ENCODE measurements at places on chromosomes 7 and 10.

- DNase-seq = peak; percentile 72
These were observed 8.5 kb downstream of the DDX56 start for GRCh38 chr7:44565097-44565794.

GRCh38 chr7:28560767-28561166, 148.4 kb downstream of the CREB5 start:
- no peak for DNase-seq

- no peak for DNase-seq
These were observed 109.1 kb downstream of the SEPTIN7 start for GRCh38 chr7:35909870-35910357.

GRCh38 chr10:66586897-66587679, 338.7 kb upstream of the LRRTM3 start:
- DNase-seq = no peak

GRCh38 chr7:157228864-157229422, 90.2 kb downstream of the UBE3C start:
- peak; percentile 40 for DNase-seq

GRCh38 chr7:112199672-112200071, 6.5 kb downstream of the DOCK4 start:
- DNase-seq = no peak

- DNase-seq = no peak
These were observed 5.7 kb downstream of the AQP1 start for GRCh38 chr7:30917216-30917893.

GRCh38 chr7:2834748-2835441, 9.2 kb downstream of the GNA12 start:
- no peak for DNase-seq

DNA sequence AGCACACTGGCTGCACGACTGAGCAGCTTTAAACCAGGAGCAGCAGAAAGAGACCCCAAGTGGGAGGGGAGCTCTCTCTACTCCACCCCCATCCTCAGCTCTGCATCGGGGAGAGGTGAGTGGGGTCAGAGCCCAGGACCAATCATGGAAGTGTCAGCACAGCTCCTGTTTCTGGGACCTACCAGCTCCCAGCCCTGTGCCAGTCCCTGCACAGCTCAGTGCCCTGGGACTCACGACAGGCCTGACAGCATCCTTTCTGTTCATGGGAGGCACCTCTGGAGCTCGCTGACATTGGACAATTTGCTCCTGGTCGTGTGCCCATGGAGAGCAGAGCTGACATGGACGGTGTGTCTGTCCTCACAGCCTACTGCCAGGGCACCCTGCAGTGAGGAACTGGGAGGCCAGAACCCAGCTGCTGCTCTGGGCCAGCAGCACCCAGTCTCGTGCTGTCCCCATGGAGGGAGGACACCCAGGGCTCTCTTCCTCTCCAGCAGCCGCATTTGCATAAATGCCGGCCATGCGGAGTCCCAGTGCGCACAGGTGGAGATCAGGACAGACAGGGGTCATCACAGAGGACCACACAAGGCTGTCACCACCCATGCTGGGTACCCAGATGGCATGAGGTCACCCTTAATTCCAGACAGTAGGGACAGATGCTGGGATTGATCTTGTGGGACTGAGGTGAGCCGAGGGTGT, 45.9 kb upstream of the MSMB start:
- no peak for DNase-seq

DNA sequence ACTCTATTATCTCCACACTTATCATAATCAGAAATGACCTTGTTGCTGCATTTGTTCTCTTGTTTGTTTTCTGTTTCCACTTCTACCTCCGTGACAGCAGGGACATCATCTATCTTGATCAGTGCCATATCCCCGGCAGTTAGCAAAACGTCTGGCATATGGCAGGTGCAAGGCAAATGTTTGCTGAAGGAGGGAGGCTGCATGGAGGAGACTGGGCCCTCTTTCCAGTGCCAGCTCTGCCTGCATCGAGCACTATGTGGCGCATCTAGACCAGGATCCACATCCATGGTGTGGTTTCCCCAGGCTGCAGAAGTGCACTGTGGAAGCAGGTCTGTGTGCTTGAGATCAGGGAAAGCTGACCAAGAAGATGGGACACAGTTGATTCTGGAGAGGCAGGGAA, 181.2 kb downstream of the KCNMA1 start:
- no peak for DNase-seq

GRCh38 chr7:1552200-1552599, 3.8 kb downstream of the TMEM184A start:
- no peak for DNase-seq

DNA sequence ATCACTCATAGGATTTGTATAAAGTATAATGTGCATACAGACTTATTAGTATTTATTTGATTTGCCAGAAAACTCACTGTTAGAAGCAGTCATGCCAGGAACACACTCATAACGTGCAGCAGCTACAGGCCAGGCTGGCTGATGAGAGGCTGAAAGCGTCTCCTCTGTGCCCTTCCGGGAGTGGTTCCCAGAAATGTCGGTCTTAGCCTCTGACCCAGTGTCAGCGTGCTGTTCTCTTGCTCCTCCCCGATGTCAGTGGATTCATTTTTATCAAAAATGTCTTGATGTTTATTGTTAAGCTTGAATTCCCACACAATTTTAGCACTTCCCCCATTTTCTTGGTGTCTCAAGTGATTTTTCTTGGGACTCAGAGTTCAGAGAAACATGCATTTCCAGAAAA, 33.3 kb upstream of the GARS1 start:
- DNase-seq = no peak

DNA sequence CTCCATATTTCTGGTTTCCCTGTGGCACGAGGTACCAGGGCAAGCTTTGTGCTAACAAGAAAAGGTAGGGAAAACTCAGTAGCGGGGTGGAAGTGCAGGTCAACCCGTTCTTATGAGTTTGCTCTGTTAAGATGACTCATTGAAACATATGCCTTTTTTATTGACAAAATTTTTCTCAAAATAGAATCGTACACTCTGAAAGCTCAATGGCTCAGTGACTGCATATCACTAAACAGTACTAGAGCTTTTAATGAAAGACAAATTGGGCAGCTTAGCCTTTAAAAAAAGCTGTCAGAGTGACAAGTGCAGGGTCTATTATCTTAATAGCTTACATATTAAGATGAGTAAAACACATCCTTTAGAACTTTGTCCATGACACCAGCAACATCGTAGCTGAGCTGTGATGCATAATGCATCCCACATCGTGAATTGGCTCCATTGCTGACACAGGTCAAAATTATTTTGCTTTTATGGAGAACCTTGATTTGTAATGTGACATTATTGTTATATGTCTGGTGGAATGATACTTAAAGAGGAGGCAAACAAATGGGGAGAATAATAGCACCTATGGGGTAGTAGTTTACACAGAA, 264.4 kb downstream of the ETV1 start:
- no peak for DNase-seq

DNA sequence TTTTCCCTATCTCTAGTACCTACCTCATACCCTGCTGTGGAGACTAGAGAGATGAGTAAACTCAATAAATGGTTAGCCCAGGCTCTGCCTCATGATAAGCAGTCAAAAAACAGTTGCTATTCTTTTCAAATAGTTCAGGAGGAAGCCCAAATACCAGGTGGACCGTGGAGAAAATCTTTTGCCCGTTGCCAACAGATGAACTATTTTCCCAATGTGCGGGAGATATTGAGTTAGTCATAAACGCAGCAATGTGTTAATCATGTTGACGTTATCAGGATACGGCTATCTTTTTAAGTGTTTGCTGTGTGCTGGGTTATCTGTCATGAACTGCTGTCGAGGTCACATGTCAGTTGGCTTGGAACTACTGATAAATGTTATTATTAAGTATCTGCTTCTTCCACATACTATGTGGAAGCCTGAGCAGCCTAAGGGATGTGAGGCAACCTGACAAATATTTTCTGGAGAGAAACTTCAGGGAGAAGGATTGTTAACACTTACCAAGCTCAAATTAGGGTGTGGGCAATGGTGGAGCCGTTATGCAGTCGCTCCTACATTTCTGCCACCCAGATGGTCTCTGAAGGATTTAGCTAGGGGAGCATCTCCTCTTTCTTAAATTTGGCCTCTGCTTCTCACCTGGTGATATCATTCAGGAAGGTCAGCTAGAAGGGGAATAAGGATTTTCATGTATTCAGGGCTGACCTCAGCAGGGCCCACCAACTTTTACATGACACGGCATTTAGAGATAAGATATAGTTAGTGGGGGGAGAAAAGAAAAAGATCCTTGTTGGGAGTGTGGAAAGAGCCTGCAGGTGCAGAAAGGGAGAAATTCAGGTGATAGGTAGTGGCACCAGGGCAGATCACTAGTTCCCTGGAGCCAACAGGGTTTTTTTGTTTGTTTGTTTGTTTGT, 33.5 kb upstream of the SLC26A3 start:
- DNase-seq = no peak

Measured in activated CD4-positive, alpha-beta T cell treated with anti-CD3 and anti-CD28 coated beads, Interleukin-2, Interleukin-6, amounts not matched to agents 100 ng/mL and 50 ng/mL, durations not matched to agents 16 hours and 8 hours (primary cell).